ENCODE measurements at places on chromosomes 3 and 15. TPM values are rescaled to one million over a fixed set of nuclear protein-coding genes. Genes with fewer than 3 reads are reported as not detected.
A peak's percentile ranks its signal among the peaks of the same experiment; 100 is the strongest.

- DNase-seq: no peak
Observed at GRCh38 chr15:96043591-96044171, 286.8 kb upstream of the NR2F2 start.

GRCh38 chr3:126107957-126108675 is 24.2 kb upstream of the SLC41A3 start:
- no peak for DNase-seq

DNA sequence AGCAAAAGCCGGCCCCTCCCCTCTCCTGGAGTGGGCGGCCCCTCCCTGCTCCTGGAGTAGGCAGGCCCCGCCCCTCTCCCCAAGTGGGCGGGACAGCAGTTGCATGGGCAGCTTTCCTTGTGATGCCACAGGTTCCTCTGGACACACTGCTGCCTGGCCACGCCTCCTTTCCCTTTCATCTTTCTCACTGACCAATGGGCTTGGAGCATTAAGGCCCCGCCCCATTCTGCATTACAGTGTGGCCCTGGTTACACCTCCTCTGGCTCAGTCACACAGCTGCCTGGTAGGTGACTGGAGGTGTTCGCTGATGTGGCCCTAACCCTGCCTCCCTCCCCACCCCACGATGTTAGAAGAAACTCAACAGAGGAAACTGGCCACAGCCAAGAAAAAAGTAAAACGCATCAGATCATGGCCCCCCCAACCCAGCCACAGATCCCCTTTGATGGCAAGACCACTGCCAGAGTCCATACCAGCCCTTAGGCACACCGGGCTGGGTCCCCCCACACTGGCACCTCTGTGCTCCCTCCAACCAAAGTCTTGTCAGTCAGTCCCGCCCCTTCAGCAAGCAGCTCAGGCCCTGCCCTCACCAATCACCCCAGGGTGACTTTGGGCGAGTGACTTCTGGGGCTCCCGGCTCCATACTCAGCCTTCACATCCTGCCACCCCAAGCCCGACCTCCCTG is 84.3 kb downstream of the ADAMTS7 start:
- no peak for DNase-seq

- DNase-seq: no peak
Observed at GRCh38 chr3:171821778-171822358, 11.6 kb upstream of the PLD1 start.

GRCh38 chr15:85764649-85765277 is 30.0 kb downstream of the KLHL25 start:
- no peak for DNase-seq

DNA sequence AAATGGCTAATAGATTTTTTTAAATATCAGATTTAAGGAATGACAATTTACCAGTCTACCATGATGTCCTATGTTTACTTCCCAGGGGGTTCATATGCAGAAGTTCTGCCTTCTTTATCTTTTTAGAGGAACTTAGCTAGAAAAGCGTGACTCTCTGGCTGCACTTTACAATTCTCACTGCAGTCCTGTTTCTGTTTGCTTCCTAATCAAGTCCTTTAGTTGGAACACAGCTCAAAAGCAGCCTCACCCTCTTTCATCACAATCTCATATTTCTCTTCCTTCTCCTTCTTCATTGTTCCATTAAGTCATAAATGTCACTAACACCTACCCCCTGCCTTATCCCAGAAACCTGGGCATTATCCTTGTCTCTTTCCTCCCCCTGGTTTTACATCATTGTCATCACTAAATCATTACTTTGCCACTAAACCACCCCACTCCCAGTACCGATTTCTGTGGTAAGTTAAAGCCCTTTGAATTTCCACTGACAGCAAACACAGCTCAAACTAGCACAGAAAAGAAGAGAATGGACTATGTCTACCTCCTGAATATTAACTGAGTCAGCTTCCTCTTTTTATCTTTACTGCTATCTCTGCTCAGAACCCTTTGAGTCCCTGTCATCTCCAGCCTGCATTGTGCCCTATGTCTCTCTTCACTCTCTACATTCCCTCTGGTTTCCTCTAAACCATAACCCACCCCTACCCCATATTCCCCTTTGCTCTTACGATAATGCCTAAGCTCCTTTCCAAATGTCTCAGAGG is 13.8 kb upstream of the PPP4R2 start:
- no peak for DNase-seq

DNA sequence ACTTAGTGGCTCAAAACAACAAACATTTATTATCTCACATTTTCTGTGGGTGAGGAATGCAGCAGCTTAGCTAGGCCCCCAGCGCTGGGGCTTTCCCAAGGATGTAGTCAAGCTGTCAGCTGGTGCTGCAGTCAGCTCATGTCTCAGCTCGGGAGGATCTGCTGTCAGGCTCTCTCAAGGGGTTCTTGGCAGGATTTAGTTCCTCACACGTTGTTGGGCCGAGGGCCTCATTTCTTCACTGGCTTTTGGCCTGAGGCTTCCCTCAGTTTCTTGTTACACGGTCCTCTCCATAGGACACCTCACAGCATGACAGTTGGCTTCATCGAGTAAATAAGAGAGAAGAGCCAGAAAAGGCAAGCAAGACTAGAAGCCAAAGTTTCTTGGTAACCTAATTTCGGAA is 13.7 kb upstream of the U2SURP start:
- no peak for DNase-seq

GRCh38 chr3:55534876-55535275 is 47.8 kb upstream of the WNT5A start:
- DNase-seq: no peak

GRCh38 chr15:101264911-101265641 is 12.2 kb downstream of the SELENOS start:
- no peak for DNase-seq

DNA sequence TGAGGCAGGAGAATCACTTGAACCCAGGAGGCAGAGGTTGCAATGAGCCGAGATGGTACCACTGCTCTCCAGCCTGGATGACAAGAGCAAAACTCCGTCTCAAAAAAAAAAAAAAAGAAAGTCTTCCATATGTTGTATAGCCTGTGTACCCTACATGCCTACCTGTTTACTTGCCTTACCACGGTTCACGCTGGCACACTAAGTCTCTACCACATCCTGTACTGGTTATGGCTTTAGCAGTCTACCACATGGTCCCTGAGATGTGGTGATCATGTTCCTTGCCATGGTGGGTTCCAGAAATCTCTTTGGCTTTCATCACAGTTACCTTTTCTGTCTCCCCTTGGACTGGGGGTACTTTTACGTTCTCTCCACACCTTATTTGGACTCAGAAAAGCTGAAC is 63.8 kb upstream of the TBC1D5 start:
- no peak for DNase-seq

- DNase-seq: no peak
Observed at GRCh38 chr15:41809121-41809520, 18.8 kb upstream of the JMJD7 start.

GRCh38 chr3:41117398-41117870 is 81.9 kb upstream of the CTNNB1 start:
- DNase-seq: peak; percentile 55

- no peak for DNase-seq
Observed at GRCh38 chr3:182400838-182401237, 392.5 kb upstream of the ATP11B start.

DNA sequence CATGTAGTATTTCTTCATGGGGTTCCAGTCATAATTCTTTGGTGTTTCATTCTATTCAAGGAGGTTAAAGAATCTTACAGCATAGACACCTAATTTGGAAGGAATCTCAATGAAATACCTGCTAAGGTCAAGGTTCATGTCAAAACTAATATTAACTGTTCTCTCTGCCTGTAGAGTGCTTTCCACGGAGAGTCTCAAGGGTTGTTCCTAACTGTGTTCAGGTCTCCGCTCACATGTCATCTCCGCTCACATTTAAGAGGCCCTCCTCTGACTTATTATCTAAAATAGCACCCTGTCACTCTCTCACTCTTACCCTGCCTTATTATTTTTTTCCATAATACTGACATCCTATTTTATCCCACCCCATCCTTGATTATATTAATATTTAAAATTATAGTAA is 239.9 kb downstream of the RBMS3 start:
- no peak for DNase-seq

- DNase-seq: no peak
Observed at GRCh38 chr15:56074481-56075265, 81.3 kb upstream of the NEDD4 start.

GRCh38 chr3:33547101-33547500 is 106.9 kb upstream of the UBP1 start:
- no peak for DNase-seq

DNA sequence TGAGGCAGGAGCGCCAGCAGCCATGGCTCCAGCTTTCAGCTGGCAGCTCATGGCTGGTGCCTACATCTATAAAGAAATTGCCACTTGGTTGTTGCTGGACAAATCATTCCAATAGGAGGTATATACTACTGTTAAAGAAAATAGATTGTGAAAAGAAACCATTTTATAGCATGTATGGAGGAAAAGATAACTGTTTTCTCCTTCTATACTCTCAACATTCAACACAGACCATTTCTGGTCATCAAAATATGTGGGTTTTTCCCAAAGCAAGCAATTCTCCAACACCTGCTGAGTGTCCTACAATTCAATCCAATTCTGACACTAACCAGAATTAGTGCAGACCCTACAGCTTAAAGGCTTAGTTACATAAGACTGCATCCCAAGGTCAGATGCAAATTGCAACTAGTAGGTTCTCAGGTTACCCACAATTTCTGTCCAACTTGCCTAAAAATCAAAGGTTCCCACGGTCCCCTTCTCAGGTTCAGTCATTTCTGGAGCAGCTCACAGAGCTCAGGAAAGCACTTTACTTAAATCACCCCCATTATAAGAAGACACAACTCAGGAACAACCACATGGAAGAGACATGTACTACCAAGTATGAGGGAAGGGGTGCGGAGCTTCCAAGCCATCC is 42.4 kb upstream of the STRIT1 start:
- DNase-seq: no peak

DNA sequence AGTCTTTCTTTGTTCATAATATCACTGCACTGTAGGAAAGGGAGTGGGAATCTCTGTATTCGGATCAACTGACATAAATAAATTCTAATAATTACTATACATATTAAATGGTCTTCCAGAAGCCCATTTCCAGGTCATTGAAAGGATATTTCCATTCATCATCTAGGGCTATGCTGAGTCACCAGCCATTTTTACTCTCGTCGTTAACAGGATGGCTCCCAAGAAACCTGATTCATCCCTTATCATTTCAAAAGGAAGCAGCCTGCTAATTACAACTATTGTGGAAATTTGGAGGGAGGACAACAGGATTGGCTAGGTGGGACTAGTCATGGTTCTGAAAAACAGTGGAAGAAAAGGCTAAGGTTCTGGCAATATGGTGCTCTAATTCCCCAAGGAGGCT is 13.6 kb downstream of the GMNC start:
- no peak for DNase-seq

GRCh38 chr3:42369304-42369703 is 41.1 kb downstream of the LYZL4 start:
- no peak for DNase-seq

DNA sequence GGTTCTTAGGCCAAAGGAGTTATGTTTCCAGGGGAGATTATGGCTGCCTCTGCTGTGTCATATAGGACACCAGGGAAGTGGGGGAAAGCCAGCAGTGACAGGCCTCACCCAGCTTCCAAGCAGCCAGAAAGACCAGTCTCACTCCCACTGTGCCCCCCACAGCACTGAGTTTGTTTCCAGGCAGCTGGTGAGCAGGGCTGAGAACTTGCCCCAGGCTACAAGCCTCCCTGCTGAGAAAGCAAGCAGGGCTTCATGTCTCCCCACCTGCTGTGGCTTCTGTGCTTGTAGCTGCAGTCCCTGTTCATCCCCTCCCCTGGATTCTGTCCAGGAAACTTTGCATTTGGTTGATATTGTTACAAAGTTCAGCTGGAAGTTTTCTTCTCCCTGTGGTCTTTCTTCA is 376.3 kb downstream of the PDCD6IP start:
- no peak for DNase-seq

- DNase-seq: no peak
Observed at GRCh38 chr3:42660131-42660715, 6.7 kb downstream of the ZBTB47 start.

DNA sequence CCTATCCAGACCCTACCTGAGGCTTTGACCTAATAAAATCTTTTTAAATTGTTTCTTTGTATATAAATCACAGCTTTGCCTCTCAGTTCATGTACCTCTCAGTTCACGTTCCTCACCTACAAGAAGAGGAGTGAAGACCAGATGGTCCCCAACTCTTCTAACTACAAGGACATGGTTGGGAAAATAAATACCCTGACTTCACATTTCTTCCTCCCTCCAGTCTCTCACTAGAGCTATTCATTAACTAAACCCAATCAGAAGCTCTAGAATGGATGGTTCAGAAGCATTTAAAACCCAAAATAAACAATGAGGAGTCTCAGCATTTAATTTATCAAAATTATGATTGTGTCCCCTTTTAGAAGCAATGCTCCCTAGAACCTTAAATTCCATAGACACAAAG is 97.3 kb upstream of the AGTR1 start:
- no peak for DNase-seq

FETUB gene
- total RNA-seq: not detected

GABRA5 gene
- not detected for total RNA-seq

DCBLD2 gene
- total RNA-seq: 39.0 TPM

MYL3 gene
- total RNA-seq: 5.6 TPM

ZPLD1 gene
- not detected for total RNA-seq

ACTRT3 gene
- 2.5 TPM for total RNA-seq

IMPG2 gene
- total RNA-seq: 0.13 TPM

DRD3 gene
- not detected for total RNA-seq

MKRN3 gene
- 1.4 TPM for total RNA-seq

SAMD7 gene
- total RNA-seq: not detected
